HS-5 (cell line): ENCODE measurements at places on chromosomes 13 and 19.

DNA sequence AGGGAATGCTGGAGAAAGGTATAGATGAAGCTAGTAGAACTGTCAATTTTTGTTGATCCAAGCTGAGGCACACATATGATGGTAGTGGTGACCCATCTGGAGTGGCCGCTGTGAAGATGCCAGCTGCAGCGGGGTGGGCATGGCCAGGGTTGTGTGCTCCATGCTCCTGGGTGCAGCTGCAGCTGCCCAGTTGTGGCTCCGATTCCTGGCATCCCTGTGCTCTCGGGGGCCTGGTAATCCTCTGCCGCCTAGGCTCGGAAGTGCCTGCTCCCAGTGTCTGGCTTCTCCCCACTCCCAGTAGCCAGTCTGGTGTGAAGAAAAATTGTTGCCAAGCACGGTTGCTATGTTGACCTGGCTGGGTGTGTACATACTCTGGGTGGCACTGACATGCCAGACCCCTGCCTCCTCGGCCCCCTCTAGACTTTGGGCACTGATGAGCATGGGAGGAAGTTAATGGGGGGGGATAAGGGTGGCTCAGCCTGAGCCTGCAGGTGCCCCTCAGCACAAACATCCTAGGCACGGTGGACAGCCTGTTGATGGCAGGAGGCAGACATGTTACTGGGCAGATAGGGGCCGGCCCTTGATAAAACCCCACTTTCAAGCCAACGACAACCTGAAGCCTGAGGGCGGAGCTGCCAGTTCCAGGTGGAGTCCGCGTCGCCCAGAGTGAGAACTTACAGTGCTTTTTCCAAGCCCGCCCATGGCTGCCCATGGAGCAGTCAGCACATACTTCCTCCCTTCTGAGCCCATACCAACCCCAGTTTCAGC is 1400.7 kb downstream of the PCDH9 start:
- DNase-seq: no peak

DNA sequence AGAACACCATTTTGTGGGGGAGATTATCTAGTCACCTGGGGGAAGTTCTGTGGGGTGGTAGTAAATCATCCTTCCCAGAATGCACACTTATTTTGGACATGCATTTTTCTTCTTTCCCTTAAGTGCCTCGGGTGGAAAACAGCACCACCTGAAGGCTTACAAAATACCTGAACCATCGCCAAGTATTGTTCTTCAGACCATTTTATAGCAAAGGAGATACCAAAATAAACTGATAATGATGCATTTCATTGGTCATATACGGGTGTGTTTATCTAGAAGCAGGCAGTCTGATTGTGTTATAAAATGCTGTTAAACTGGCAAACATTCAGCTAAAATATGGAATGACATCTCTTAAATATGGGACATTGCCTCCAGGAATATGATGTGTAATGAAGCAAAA is 1034.7 kb downstream of the SLITRK1 start:
- DNase-seq: no peak

DNA sequence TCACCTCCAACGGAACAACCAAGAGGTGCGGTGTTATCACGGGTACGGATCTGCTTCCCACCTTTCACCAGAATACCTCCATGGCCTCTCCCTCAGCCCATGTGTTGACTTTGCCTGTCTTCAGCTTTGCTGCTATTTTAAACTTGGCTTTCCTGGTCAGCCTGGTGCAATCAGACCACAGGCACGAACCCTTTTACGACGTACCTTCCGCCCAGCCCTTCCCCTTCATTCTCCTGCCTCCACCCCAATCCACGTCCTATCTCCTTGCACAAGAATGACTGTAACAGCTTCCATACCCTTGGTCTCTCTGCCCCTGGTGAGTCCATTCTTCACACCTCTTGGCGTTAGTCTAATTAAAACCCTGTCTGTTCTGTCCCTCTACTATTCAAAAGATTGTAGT is 431.7 kb downstream of the EFNB2 start:
- no peak for DNase-seq

- DNase-seq: no peak
Observed at GRCh38 chr19:29504454-29504853, 21.3 kb upstream of the VSTM2B start.

DNA sequence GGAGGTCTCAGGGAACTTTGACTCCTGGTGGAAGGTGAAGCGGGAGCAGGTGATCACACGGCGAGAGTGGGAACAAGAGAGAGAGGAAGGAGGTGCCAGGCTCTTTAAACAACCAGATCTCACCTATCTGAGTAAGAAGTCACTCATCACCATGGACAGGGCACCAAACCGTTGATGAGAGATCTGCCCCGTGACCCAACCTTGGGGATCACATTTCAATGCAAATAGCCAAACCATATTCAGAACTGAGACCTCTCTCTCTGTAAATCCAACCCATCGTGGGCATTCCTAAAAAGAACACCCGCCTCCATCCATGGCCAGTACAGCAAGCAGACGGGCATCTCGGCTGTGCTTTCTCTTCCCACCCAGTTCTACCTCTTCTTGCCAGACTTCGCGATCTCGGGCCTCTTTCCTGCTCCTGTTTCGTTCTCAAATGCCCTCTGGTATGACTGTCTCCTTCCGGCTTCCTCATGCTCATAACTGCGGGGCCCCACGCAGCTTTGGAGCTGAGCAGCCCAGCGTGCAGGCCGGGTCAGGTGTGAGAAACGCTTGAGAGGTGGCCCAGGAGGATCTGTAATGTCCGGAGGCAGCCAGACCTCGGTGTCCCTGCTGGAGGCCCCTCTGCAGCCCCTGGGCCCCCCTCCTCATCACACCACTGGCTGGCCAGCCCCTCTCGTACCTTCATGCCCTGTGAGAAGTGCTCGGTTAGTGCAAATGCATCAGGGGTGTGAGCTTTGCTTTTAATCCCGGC is 97.0 kb upstream of the GPR183 start:
- DNase-seq: no peak

- DNase-seq: no peak
Observed at GRCh38 chr19:2629491-2630351, 72.8 kb downstream of the GNG7 start.

GRCh38 chr13:93216122-93216521 is 10.5 kb upstream of the GPC6 start:
- DNase-seq: no peak
